ENCODE measurements at places on chromosomes 3 and 15.

DNA sequence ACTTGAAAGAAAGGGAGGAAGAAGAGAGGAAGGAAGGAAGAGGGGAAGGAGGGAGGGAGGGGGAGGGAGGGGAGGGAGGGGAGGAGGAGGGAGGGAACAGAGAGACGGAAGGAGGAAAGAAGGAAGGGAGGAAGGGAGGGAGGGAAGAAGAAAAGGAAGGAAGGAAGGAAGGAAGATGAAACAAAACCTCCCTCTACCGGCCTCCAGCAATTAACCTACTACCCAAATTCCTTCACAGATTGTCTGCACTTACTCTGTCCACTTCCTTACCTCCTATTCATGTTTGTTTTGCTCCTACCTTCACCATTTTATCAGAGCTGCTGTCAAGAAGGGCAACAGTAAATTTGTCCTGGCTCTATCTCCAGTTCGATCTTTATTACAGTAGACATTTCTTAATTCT, 44.6 kb upstream of the BCL6 start:
- DNase-seq = no peak

GRCh38 chr15:65901336-65901735, 32.0 kb downstream of the RAB11A start:
- no peak for DNase-seq

DNA sequence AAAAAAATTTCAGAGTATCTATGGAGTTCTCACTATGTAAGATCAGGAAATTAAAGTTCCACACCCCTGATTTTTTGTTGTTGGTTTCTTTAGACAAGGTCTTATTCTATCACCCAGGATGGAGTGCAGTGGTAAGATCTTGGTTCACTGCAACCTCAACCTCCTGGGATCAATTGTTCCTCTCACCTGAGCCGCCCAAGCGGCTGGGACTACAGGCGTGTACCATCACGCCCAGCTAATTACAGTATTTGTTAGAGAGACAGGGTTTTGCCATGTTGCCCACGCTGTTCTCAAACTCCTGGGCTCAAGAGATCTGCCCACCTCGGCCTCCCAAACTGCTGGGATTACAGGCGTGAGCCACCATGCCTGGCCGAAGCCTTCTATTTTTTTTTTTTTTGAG, 12.4 kb downstream of the QRICH1 start:
- no peak for DNase-seq

- no peak for DNase-seq
Observed at GRCh38 chr3:36380221-36381031, at the start of gene STAC. Gene STAC (plus strand): TSS chr3:36380504. CDS start chr3:36380644, 140 bp downstream.

DNA sequence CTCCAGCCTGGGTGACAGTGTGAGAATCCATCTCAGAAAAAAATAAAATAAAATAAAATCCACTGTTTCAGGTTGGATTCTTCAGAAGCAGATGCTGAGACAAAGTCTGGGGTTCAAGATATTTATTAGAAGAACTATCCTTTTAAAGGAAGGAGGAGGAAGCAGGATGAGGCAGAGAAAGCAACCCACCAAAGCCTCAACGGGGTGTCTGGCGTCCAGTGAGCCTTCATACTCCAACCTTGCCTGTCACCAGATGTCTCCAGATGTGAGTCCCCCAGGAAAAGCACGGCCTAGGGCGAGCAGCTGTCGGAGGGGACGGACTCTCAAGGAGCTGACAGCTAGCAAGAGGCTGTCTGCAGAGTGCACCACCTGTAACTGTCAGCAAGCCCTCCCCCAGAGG, 37.3 kb downstream of the MB21D2 start:
- DNase-seq = no peak

DNA sequence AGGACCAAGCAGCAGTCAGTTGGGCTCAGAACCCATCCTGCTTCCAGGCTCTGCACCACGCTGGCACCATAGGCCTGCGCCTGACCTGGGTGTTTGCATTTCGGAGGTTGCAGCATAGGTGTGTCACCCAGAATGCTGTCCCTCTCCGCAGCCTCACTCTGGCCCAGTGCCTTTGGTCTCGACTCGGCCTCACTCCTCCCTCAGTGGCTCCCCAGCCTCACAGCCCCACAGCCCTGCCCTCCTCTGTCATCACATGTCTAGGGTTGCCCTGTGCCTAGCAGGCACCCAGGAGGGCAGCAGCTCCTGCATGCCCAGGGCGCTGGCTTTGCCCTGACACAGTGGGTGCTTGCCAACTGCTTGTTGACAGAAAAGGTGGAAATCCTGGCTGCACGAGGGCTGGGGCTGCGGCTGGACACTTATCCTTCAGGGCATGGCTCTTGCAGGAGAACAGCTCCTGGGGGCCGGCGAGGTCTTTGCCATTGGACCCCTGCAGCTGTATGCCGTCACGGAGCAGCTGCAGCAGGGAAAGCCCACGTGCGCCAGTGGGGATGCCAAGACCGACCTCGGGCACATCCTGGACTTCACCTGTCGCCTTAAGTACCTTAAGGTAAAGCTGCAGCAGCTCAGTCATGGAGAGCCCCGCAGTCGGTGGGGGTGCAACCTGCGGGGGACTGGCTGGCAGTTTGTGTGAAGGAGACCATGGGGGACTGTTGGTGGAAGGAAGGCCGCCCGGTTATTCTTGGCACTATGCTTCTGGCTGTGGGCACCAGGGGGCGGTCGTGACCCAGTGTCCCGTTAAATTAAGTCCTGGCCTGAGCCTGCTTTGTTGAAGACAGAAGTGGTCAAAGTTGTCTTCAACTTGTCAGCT, 16.2 kb downstream of the NISCH start:
- DNase-seq = peak; percentile 34

GRCh38 chr15:65688462-65688861, 66.7 kb downstream of the SLC24A1 start:
- DNase-seq = no peak

- DNase-seq = no peak
Observed at GRCh38 chr3:97884586-97885123, 62.8 kb downstream of the CRYBG3 start.
